ENCODE measurements at places on chromosomes 11 and 22.

GRCh38 chr22:20271114-20271994 lies 3.2 kb upstream of the RTN4R start:
- no peak for DNase-seq

GRCh38 chr11:96293598-96294021 lies 49.4 kb downstream of the MAML2 start:
- no peak for DNase-seq

GRCh38 chr22:48605856-48606481 lies 1221.7 kb downstream of the BRD1 start:
- no peak for DNase-seq

DNA sequence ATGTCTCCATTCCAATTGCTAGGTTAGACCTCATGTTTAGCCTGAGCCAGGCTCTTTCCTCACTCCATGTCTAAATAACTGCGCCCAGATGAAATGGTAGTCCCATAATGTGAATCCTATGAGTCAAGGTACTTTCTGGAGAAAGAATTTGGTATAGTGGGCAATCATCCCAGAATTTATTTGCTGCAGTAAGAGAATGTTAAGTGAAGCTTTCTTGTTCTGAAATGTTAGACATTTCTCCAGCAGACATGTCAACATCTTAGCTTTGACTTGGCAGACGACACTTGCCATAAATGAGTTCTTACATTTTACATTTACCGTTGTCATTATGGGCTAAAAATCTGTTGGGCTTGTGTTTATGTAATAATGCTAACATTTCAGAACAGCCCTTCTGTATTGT lies 165.2 kb downstream of the PGR start:
- DNase-seq, result no peak

DNA sequence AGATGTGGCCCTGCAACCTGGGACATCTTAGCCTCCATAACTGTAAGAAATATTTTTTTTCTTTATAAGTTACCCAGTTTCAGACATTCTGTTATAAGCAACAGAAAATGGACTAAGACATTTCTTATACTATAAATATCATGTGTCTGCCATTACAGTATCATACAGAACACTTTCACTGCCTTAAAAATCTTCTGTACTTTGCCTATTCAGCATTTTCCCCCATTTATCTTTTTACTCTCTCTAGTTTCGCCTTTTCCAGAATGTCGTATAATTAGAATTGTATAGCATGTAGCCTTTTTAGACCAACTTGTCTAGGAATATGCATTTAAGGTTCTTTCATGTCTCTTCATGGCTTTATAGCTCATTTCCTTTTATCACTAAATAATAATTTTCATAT lies 88.0 kb downstream of the PARVA start:
- no peak for DNase-seq

DNA sequence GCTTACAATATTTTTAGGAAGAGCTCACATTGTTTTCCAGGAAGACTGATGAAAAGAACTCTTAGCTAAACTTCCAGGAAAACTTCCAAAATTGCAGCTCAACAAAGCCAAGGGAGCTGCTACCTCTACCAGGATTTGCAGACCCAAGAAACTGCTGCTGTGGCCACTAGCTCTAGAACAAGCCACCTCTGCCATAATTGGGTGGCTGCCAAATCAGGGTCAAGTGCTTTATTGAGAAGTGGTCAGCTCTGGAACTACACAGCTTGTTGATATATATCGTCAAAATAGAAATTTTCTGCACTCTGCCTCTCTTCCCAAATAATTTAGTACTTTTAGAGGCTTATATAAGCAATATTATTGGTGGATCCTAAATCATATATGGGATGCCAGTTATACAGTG lies 371.8 kb upstream of the CHORDC1 start:
- no peak for DNase-seq

GRCh38 chr11:36214976-36215692 lies 74.1 kb downstream of the COMMD9 start:
- no peak for DNase-seq

- DNase-seq, result no peak
These were observed 192.6 kb downstream of the CASP12 start for GRCh38 chr11:104705490-104706190.

- no peak for DNase-seq
These were observed 55.4 kb downstream of the POLD3 start for GRCh38 chr11:74647831-74648230.

DNA sequence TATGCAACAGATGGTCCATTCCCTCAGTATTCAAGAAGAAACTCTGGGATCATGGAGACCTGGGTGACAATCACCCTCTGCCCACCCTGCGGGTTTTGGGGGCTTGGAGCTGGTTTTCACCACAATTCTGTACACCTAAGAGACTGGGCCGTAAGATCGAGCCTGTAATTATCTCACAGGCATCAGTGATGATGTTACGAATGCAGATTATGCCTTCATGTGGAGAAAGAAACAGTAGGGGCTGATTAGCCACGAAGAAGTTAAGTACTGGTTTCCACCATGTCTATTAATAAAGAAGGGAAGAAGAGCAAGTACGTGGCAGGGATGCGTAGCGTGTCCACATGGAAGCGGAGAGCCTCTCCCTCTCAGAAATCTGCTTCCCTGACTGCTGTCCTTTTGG lies 5.3 kb upstream of the EFCAB6 start:
- no peak for DNase-seq

DNA sequence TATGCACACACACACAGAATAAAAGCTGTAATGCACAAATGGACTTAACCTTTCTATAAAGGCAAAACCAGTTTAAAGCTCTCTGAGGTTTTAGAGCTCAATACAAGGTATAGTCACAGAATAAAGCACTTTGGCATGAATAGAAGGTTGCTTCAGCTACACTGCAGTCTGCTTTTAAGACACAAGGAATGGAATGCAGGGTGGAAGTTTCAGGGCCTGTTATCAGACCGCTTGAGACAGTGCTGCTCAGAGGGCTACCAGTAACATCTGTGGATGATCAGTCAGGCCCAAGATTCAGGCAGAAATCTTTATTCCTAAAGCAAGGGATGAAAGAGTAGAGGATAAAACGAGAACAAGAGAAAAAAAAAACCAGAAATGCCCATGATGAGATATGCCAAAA lies 46.7 kb downstream of the CD44 start:
- DNase-seq, result no peak

DNA sequence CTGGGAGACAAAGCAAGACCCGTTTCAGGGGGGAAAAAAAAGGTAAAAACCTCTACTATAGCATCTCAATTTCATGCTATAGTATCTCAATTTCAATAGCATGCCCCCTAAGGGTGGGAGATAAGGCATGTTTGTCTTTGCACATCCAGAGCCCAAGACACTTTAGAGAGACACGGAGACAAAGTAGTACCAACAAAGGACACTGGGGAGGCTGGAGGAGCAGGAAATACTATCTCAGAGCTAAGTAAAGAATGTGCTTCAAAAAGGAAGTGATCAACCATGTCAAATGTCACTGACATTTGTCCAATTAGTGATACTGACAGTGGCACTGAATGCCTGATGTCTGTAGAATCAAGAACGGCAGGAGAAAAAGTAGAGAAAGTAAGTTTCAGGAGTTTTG lies 68.6 kb downstream of the RRAS2 start:
- DNase-seq, result no peak
